ENCODE measurements at places on chromosomes 4 and X. TPM values are rescaled to one million over a fixed set of nuclear protein-coding genes. Genes with fewer than 3 reads are reported as not detected.
A peak's percentile ranks its signal among the peaks of the same experiment; 100 is the strongest.

- DNase-seq: no peak
Measured at GRCh38 chr4:113711883-113712662, 49.5 kb downstream of the CAMK2D start.

DNA sequence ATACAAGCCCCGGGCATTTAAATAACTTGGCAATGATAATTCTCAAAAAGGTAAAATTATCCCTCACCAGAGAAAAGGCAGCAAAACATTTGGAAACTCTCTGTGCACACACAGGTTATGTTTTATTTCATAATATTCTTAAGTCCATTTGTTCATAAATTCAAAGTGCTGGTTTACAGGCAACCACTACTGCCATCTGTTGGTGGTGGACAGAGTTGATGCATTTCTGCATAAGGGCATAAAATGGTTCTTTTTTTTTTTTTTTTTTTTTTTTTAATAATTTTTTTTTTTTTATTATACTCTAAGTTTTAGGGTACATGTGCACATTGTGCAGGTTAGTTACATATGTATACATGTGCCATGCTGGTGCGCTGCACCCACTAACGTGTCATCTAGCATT, 31.5 kb upstream of the IL21 start:
- DNase-seq: peak; percentile 78

Gene GAGE10
- total RNA-seq: not detected

DNA sequence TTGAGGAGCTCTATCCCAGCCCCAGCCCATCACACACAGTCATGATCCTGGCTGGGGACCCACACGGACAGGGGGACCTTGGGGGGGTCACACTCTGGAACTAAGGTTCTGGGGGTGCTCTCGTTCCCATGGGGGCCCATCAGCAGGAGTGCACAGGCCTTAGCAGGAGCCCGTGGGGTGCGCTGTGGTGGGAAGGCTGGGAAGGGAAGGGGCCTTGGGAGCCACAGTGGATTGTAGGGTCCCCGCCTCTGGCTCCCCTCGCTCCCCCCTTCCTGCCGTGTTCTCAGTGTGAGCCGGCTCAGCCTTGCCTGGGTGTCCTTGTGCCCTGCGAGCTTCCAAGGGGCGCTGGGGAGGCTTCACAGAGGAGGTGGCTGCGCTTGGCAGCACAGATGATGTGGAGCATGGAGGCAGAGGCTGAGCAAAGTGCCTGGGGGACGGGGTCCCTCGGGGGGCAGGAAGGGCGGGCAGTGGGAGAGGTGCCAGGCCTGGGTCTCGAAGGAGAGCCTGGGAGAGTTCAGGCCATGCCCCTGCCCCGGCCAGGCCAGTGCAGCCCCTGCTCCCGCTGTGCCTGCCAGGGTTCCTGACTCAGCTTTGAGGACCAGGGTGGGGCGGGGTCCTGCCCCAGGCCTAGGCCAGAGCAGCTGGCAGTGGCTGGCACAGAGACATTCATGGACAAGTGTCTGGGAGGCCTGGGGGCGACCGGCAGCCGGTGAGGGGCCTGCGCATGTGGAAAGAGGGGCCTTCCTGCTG, 5.5 kb upstream of the HGFAC start:
- DNase-seq: no peak

- no peak for DNase-seq
Measured at GRCh38 chrX:134524181-134524580, 64.2 kb downstream of the HPRT1 start.

DNA sequence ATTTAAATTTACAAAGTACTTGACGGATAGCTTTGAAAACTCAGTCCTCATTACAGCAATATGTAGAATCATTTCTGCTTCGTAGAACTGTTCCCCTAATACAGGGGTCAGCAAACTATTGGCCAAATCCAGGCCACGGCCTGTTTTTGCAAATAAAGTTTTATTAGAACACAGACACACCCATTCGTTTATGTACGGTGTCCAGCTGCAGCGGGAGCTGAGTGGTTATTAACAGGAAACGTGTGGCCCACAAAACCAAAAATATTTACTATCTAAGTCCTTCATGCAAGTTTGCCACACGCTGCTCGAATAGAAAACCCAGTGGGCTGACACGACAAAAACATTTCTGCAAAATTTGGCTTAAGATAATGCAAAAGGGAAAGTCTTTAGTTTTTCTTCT, 146.5 kb downstream of the AFAP1 start:
- no peak for DNase-seq

- no peak for DNase-seq
Measured at GRCh38 chr4:188408244-188409030, 269.2 kb downstream of the TRIML1 start.

GRCh38 chr4:21380861-21381260, 567.7 kb downstream of the KCNIP4 start:
- DNase-seq: no peak

Gene ITIH6
- not detected for total RNA-seq

DNA sequence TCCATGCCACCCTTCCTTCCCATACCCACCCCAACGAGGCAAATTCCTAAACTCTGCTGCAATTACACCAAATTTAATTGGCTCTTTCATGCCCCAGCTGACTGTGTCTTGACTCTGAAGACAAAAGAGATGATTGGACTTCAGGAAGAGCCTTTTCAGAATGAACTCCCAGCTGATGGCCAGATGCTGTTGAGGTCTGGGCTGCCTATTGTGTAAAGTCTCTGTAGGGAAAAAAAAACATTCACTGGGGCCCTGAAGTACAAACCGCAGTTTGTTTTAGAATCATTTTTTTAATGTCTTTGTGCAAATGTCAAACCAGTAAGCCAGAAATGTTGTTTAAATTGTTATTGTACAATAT, 174.8 kb downstream of the HHIP start:
- peak; percentile 11 for DNase-seq

DNA sequence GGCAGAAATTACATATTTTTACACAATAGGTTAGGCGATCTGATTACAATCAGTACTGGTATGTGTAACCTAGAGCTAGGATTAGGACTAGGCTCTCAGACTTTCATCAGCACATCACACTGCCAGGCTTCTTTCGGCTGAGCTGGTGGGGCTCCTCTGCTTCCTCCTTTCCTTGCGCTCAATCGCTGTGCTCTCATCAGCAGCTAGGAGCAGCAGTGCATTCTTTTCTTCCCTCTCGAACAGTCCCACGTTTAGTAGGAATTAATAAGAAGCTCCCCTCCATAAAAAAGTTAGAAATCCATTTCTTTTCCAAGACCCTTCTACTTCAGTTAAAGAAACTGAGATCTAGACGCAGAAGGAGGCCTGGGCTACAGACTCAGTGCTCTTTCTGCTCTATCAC, 350.4 kb downstream of the SPRY1 start:
- DNase-seq: no peak

Gene ZGRF1
- 4.2 TPM for total RNA-seq

GRCh38 chr4:61911313-61911756, 711.2 kb downstream of the ADGRL3 start:
- DNase-seq: no peak

- DNase-seq: no peak
Measured at GRCh38 chr4:84985952-84986351, 19.5 kb upstream of the WDFY3 start.

GRCh38 chr4:56305390-56305789, 81.9 kb downstream of the AASDH start:
- DNase-seq: no peak

DNA sequence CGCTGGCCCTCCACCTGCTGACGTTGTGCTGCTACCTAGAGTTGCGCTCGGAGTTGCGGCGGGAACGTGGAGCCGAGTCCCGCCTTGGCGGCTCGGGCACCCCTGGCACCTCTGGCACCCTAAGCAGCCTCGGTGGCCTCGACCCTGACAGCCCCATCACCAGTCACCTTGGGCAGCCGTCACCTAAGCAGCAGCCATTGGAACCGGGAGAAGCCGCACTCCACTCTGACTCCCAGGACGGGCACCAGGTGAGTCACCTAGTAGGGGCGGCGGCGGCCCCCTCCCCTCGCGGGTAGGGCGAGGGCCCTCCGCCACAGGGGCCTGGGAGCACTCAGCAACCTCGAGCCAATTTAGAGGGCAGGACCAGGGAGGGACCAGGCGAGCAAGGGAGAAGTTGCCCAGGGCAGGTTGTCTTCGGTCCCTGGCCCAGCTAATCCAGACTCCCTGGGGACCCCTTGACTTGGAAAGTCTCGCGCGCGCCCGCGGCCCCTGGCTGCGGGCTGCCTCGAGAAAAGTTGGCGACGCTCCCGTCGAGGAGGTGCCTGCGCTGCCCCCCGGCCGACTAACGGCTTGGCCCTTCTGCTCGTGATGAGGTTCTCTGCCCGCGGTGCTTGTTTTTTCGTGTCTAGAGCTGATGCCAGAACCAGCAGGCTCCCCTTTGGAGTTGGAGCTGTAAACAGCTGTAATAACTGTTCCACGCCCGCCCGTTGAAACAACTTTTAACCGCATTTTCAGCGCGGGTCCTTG, 717 bp downstream of the EDA start:
- DNase-seq: peak; percentile 2

Gene ARHGAP6
- 0.22 TPM for total RNA-seq

DNA sequence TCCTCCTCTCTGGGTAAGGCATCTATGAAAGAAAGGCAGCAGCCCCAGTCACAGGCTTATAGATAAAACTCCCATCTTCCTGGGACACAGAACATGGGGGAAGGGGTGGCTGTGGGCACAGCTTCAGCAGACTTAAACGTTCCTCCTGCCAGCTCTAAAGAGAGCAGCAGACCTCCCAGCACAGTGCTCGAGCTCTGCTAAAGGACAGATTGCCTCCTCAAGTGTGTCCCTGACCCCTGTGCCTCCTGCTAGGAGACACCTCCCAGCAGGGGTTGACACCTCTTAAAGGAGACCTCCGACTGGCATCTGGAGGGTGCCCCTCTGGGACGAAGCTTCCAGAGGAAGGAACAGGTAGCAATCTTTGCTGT, 89.9 kb downstream of the EFHC2 start:
- DNase-seq: no peak

Gene EXOC1
- total RNA-seq: 32.7 TPM

GRCh38 chrX:11663875-11664210, 1.9 kb downstream of the ARHGAP6 start:
- no peak for DNase-seq

Gene FGF2
- total RNA-seq: 7.6 TPM

Gene S100P
- total RNA-seq: 0.40 TPM

GRCh38 chr4:122914292-122914904, 8.0 kb downstream of the NUDT6 start:
- DNase-seq: peak; percentile 72

GRCh38 chr4:48585401-48585800, 95.3 kb downstream of the ZAR1 start:
- no peak for DNase-seq

DNA sequence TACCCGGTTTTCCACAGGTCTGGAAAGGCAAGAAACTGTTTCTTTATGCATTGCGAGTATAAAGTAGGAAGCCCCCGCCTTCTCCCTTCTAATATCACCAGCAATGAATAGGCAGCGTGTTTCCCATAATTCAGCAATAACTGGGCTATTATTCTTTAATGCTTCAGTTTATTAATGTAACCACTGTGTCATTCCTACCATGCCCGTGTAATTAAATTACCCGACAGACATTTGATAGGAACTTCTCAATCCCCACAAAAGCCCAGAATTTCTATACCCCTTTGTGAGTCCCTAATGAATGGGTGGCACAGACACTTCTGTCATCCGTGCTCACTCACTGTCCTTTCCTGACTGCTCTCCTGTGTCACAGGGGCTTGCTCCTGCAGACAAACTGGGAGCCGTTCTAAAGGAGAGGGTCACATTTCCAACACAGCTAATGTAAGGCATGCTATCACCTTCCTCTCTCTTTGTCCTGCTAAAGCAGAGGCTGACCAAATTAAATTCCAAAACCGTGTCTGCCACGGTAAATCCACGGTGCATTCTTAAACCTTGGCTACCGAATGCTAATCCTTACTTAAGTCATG, 108.5 kb upstream of the MID1 start:
- no peak for DNase-seq

DNA sequence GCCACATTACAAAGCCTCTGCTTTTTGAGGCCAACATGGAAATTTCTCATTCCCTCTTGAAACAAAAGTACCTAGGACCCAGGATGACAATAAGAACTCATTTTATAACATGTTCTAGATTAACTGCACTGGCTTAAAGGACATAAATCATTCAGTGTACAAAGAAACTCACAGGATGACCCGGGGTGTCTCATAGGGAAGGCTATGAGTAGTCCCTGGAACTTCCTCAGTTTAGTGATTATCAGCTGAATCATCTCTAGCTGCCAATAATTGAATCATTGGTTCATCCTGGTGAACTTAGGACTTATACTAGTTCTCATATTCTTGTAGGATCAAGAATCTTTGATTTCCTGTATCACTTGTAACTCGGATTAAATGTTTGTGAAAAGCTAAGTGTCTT, 95.8 kb upstream of the WDR1 start:
- no peak for DNase-seq

GRCh38 chrX:981791-982626, 230.4 kb downstream of the CRLF2 start:
- no peak for DNase-seq

Gene PIN4
- 10.7 TPM for total RNA-seq

- no peak for DNase-seq
Measured at GRCh38 chr4:158056689-158057245, 116.1 kb downstream of the GASK1B start.

Gene OPHN1
- total RNA-seq: 7.7 TPM

GRCh38 chr4:93501946-93502345, 326.6 kb upstream of the ATOH1 start:
- DNase-seq: no peak

- no peak for DNase-seq
Measured at GRCh38 chr4:17964576-17964975, 57.0 kb downstream of the LCORL start.

- no peak for DNase-seq
Measured at GRCh38 chr4:82594456-82594855, 32.7 kb upstream of the TMEM150C start.

DNA sequence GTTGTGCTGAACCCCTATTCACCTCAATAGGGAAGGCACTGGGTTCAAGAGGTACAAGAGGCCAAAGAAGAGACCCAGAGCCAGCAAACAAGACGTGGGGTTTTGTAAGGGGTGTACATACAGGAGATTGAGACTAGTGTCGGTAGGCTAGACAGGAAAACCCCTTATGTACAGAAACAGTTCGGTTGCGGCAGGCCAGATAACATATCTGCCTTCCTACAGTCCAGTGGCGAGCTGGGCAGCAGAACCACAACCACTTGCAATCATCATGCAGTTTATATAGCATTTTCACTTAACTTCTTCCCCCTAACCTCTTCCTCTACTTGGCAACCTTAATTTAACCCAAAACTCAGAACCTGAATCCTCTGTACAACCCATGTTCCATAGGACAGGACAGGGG, 422.2 kb downstream of the PDHA2 start:
- no peak for DNase-seq

GRCh38 chrX:150049647-150050046, 111.4 kb upstream of the EOLA2 start:
- no peak for DNase-seq
